SK-N-MC (cell line): ENCODE measurements at places on chromosomes 3 and 15.

GRCh38 chr3:129952556-129953355, 21.8 kb upstream of the TRH start:
- DNase-seq, result no peak

- no peak for DNase-seq
Observed at GRCh38 chr3:38637906-38638305, 11.6 kb downstream of the SCN5A start.

GRCh38 chr15:45205192-45205591, 17.4 kb upstream of the SHF start:
- DNase-seq, result no peak

- DNase-seq, result no peak
Observed at GRCh38 chr15:70416829-70417228, 319.1 kb upstream of the TLE3 start.

DNA sequence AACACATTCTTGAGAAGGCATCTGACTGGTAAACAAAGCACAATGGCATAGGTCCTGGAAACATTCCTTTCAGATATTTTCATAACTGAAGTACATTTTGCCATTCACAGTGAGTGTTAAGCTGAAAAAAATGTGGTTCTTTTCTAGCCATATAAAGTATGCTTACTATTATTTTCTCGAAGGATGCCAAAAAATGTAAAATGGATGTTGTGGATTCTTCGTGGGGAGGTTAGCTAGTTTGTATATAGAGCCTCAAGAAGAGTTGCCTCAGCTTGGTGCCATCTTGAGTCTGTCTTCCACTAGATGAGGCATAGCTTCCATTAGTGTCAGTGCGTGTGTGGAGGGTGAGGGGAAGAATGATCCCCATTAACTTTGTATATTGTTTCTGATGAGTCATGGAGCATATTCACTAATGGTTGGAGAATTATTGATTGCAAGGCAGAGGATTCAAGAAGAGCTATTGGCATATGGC, 4.1 kb downstream of the MBNL1 start:
- no peak for DNase-seq

DNA sequence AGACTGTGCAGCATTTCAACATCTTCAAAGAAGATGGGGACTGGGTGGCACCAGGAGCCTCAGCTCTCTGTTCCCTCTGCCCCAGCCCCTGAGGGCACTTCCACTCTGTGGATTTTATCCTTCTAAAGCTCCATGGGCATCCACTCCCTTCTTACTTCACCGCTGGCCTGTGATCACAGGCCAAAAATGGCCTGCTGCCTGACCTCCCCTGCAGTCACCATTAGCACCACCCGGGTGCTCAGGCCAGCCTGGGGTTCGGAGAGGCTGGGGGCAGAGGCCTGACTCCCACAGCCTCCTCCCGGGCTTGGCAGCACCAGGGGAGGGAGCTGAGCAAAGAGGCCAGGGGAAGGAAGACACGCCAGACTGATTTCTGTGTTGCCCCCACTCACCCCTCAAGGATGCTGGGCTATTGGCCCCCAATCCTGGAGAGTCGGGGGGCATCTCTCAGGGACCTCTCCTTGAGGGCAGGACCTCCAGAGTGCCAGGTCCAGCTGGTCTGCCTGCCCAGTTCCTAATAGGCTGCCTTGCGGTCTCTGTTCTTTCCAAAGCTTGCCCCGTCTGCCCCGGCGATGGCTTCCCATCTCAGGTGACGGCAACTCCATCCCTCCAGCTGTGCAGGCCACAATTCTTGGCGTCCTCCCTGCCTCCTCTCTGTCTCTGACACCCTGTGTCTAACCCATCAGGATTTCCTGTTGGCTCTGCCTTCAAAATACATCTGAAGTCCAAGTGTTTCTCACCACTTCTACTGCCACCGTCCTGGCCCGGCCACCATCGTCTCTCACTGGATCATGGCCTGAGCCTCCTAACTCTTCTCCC, 67.1 kb downstream of the EXOG start:
- DNase-seq, result no peak

- no peak for DNase-seq
Observed at GRCh38 chr3:197378985-197379718, 80.7 kb upstream of the DLG1 start.
